ENCODE measurements at places on chromosomes 7 and 10.

DNA sequence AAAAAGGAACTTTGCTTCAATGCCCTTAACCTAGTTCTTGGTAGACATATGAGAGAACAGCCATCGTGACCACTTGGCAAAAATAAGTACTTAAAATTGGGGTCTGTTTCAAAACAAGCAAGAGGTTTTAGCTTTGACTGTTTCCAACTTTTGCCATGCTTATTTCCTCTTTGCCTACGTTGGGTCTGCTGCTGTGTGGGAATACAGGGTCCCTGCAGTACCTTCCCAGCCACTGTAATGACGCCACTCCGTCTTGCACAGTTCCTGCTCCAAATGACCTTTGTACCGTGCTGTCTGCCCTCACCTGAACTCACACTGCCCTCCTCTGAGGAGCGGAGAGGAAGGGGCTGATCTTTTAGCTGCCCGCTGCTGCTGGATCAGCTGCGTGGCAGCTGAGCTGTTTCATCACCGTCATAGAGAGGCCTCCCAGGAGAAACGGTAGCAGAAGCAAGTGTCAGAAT, 133.1 kb downstream of the MAPK8 start:
- no peak for DNase-seq

- DNase-seq = no peak
Observed at GRCh38 chr7:70237831-70238575, 639.7 kb downstream of the AUTS2 start.

GRCh38 chr10:1598393-1599153, 138.8 kb downstream of the ADARB2 start:
- DNase-seq = no peak

DNA sequence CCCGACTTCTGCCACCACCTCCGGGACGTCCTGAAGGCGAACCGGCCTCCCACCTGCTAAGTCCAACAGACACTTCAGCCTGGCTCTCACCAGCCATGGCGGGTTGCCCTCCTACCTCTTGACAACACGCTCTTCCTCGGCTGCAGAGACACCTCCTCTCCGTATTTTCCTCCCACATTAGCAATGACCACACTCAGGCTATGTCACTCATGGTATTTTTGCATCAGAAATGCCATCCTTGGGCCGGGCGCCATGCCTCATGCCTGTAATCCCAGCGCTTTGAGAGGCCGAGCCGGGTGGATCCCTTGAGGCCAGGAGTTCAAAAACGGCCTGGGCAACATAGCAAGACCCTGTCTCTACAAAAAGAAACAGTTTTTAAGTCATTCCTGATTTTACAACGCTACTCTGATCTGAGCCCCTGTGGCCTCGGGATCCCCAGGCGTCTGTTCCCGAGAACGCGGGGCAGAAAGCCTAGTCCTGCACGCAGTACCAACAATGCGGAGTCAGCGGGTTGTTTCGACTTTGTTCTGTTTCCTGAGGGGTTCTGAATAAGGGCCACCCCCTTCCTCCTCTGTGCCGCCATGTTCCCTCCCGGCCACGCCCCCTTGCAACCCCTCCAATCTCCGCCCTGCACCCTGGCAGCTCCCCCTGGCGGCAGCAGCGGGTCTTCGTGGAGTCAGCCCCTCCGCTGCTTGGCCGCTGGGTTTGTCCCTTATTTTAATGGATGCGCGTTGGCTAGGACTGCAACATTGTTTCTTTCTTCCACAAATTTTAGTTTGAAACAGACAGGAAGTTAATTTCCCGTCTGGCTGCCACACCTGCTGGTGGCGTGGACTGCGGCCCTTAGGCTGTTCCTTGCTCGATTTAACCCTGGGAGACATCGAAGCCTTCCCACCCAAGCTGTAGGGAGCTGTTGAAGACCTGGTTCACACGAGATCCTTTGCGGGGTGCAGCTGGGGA, 9.7 kb upstream of the ZFAND2A start:
- DNase-seq = no peak

GRCh38 chr10:17693009-17693408, 49.1 kb downstream of the STAM start:
- no peak for DNase-seq

GRCh38 chr10:12709000-12709401, 292.5 kb downstream of the CCDC3 start:
- DNase-seq = no peak

DNA sequence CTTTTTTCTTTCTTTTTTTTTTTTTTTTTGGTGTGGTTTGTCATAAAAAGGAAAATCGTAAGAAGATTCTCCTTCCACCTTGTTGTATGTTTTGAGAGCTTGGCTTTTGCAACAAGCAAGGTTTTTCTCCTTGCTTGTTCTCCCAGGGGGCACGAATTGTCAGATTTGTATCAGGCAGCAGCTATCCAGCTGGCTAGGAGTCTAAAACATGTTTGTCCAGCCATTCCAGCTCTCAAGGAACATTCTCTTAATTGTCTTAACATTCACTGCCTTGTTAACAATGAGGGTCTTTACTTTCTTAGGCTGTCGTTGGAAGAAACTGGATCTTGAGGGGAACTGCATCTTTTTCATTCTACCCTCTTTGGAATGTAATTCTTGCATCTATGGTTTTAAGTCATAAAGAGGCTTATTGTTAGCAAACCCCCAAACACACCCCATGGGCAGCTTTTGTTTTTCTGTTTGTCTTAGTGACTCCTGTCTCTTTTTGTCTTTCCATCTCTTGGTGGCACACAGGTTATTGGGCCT, 14.6 kb downstream of the SHTN1 start:
- DNase-seq = no peak

- DNase-seq = peak; percentile 29
Observed at GRCh38 chr10:93680412-93681047, 21.9 kb downstream of the FRA10AC1 start.

DNA sequence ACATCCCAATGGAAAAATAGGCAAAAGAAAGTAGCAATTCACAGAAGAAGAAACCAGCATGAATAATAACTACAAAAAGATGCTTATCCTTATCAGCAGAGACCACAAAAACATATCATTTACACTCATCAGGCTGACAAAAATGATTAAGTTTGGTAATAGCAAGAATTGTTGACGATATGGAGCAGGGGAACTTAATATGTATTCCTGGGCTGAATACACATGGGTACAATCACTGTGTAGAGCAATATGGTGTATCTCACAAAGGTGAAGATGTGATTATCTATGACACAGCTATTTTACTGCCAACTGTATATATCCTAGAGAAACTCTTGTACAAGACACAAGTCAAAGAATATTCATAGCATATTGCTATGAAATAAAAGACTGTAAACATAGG, 141.8 kb upstream of the NOBOX start:
- no peak for DNase-seq

GRCh38 chr7:77501192-77501515, 35.9 kb upstream of the PTPN12 start:
- DNase-seq = no peak

DNA sequence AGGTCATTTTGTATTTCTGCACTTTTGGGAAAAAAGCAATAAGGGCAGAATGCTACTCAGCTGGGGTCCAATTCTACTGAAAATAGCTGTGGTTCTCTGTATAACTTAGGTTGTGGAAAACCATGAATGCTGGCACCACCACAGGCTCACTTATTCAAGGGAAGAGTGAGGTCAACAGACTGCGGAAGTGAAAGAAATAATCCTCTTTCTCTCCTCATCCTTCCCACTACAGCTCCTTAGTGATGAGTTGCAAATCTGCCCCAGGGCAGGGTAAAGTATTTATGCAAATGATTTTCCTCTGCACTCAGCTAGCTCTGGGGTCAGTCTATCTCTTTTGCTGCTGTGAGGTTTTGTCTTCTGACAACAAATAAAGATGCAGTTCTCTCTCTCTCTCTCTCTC, 74.1 kb upstream of the PTPRZ1 start:
- DNase-seq = no peak

GRCh38 chr10:104311184-104311720, 27.0 kb downstream of the ITPRIP start:
- DNase-seq = no peak

DNA sequence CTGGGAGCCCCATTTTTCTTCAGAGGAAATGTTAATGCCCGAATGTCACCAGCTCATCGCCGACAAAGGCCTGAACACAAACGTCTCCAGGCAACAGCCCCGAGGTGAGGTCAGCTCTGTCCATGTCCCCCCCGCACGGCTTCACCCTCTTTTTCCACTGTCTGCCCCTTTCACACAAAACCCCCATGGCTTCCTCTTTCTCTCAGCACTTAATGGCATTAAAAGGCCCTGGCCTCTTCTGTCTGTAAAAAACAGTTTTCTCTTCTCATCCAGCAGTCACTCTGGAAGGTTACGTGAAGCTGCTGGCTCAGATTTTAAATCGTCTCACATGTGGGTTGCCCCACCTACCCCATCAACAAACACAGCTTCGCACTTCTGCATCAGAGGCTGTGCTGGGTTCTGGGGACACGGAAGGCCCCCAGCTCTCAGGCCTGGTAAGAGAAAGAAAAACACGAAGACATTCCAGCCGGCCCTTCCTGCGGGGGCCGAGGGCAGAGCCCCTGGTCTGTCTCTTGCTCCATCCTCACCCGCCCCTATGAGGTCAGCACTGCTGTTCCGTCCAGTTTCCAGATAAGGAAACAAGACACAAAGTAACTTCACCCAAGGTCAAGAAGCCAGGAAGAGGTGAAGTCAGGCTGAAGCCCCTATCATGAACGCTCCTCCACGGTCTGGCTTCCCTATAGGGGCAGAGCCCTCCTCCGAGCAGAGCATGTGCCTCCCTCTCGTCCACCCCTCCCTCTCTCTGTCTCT, 91.1 kb upstream of the PDGFA start:
- DNase-seq = no peak

DNA sequence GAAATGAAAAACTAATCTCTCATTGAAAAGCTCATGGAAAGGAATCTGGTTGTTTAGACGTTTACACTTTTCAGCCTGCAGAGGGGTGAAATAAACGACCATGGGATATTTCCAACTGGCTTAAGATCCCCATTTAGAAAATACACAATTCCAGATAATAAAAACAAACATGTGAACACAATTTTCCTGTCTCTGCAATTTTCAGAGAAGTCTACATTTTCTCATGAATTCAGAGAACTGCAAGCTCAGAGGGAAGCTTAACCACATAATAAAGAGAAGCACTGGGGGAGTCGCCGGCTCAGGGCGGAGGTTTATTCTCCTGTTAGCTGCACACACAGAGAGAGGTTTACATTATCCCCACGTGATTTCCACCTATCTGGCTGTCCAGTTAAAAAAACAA, 215.2 kb downstream of the FANK1 start:
- DNase-seq = no peak

DNA sequence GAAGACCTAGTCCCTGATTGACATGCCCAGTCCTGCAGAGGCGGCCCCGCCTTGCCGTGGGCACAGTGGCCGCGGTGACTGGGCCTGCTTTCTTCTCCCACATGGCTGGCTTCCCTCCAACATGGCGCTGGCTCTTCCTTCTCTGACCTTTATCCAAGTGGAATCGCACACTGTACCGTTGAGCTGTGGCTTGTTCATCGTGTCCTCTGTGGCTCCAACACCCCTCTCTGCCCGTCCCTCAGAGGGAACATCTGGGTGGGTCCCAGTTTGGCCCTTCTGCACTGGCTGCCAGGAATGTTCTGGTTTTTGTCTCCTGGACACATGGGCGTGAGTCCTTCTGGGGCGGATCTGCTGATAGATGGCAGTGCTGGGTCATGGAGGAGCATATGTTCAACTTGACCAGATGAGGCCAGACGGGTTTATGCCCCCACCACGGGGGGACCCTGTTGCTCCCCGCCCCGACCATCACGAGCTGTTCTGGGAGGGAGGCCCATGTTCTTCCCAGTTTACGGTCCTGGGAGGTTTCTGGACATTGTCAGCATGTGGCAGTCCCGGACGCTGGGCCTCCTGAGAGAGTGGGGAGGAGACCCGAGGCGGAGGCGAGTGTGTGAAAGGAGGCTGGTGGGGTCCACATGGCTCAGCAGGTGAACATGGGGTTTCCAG, 63.5 kb downstream of the LHPP start:
- no peak for DNase-seq

DNA sequence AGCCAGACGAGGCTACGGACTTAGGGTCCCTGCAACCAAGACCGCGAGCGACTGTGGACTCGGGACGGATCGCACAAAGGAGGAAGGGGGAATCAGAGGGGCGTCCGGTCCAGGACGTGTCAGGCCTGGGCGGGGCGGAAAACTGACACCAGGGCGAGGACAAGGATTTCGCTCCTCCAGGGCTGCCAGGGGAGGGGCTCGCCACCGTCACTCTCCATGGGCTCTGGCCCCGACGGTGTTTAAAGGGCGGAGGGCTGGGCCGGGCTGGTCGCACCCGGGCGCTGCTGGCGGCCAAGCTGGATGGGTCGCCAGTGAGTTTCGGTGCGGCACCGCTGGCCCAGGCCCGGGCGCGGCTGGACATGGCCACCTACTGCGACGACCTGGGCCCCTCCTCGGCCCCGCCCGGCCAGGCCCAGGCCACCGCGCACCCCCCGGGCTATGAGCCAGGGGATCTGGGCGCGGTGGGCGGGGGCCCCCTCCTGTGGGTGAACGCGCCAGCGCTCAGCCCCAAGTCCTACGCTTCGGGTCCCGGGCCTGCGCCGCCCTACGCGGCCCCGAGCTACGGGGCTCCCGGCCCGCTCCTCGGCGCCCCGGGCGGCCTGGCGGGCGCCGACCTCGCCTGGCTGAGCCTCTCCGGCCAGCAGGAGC, at the start of gene FOXI2:
Gene FOXI2 (plus strand): TSS at position 271 of the 648 bp plus-strand sequence. CDS start 89 bp downstream, at position 360.
- no peak for DNase-seq

GRCh38 chr10:59181668-59182067, 5.2 kb downstream of the PHYHIPL start:
- peak; percentile 69 for DNase-seq

GRCh38 chr7:128201067-128201689, 39.9 kb upstream of the LEP start:
- DNase-seq = no peak

DNA sequence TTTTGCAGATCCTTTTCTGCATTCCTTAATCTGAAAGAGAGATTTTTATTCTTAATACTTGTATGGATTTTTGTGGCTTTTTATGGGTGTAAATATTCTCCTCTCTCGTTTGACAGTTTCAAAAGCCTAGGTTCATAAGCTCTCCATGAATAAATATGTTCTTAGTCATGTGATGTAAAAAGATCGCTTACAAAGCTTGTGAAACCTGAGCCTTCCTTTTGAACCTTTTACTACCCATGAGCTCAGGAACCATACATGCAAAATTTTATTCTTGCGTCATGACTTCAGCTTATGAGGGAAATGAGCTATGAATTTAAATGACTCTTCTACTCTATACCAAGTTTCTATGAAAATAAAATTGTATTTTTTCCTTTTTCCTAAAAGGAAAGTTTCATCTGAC, 98.7 kb downstream of the POLL start:
- DNase-seq = no peak
